ENCODE measurements at places on chromosomes 5 and 9. TPM values are rescaled to one million over a fixed set of nuclear protein-coding genes. Genes with fewer than 3 reads are reported as not detected.

The PTAR1 gene
- total RNA-seq = 91.7 TPM

The SHOC1 gene
- not detected for total RNA-seq

The IFNA13 gene
- not detected for total RNA-seq

The GLDC gene
- total RNA-seq = 1.4 TPM

The RNF183 gene
- total RNA-seq = 0.37 TPM

The IFNE gene
- 15.7 TPM for total RNA-seq

The EQTN gene
- not detected for total RNA-seq

The PTGER4 gene
- total RNA-seq = 2.9 TPM

The TLR4 gene
- 2.5 TPM for total RNA-seq

The ERCC8 gene
- 21.4 TPM for total RNA-seq

The MLANA gene
- not detected for total RNA-seq

The SEMA4D gene
- total RNA-seq = 0.62 TPM

The FANCC gene
- 3.0 TPM for total RNA-seq

The RANBP3L gene
- 0.11 TPM for total RNA-seq

The PAX5 gene
- not detected for total RNA-seq

The TAS2R1 gene
- not detected for total RNA-seq

The SLC36A2 gene
- total RNA-seq = not detected
